H1 (cell line): ENCODE measurements at places on chromosomes 3 and 15.
A peak's percentile ranks its signal among the peaks of the same experiment; 100 is the strongest.

DNA sequence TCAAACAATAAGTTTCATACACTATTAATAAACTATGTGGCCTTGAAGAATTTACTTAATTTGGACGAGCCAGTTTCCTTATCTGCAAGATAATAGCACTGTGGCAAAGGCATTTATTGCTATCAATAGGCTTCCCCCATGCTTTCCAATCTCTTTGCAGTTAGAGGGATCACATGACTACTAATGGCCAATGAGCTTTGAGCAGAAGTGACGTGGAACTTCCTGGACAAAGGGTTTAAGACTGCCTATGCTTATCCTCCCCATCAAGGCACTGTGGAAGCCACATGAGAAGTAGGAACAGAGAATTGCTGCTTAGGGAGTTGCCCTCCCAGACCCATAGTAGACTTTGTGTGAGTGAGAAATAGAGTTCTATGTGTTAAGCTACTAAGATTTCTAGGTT, 16.7 kb upstream of the ZMAT3 start:
- no peak overlapping the region for H3K4me3 ChIP-seq
- peaks cover 2% of the 10 kb centered on the region; the same call in 1 of the 2 replicates for H3K4me1 ChIP-seq
- no peak overlapping the region for H3K27ac ChIP-seq
- DNase-seq: no peak

DNA sequence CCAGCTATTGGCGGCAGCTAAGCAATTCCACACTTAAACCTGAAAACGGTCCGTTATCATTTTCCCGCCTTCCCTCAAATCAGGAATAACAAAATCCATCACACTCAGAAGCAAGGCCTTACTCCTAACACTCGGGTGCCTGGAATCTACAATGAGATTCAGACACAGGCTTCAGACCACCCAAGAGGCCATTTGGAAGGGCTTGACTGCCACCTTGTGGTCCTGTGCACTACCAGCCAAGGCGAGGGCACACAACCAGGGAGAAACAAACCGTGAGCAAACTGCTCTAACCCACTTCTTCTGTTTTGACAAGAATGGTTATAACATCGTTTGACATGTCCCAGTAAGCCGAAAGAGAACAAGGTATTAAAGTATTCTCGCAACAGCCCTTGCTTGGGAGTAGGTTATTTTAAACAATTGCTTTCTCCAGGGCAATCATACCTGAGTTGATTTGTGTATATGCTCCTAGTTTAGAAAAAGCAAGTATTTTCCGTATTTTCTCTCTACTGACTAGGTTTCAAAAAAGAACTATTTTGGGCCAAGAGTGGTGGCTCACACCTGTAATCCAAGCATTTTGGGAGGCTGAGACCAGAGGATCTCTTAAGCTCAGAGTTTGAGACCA, 40.1 kb upstream of the TAFA4 start:
- H3K4me3 ChIP-seq: no peak overlapping the region
- DNase-seq: peak; percentile 53
- no peaks in the 10 kb centered on the region for H3K36me3 ChIP-seq
- peaks cover 2% of the 10 kb centered on the region for H3K4me1 ChIP-seq
- no peak overlapping the region for H3K27ac ChIP-seq

- no peak overlapping the region for H3K27ac ChIP-seq
- DNase-seq: no peak
- peaks cover 7% of the 10 kb centered on the region; the same call in 1 of the 2 replicates for H3K4me1 ChIP-seq
- H3K4me3 ChIP-seq: no peak overlapping the region
These were observed 35.1 kb upstream of the CPB1 start for GRCh38 chr3:148792516-148792915.

DNA sequence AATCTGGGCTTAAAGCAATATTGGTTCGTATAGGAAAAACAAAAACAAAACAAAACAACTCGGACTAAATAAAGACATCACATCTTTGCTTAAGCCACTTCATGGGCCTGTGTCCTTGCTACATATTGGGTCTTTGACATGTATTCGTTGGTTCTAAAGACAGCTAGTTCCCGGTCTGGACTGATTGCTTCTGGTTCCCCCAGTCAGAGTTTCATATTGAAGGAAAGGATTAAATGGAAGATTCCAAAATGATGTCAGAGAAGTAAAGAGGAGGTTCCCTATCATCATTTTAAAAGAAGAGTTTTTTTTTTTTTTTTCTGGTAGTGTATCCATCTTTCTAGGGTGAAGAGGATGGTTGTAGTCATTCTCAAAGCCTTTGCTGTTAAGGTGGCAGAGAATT, 2.3 kb downstream of the OXSR1 start:
- H3K27ac ChIP-seq: no peak overlapping the region
- H3K36me3 ChIP-seq: no peaks in the 10 kb centered on the region
- H3K4me3 ChIP-seq: no peak overlapping the region
- H3K4me1 ChIP-seq: no peaks in the 10 kb centered on the region
- H3K27me3 ChIP-seq: no peaks in the 10 kb centered on the region
- no peak for DNase-seq

DNA sequence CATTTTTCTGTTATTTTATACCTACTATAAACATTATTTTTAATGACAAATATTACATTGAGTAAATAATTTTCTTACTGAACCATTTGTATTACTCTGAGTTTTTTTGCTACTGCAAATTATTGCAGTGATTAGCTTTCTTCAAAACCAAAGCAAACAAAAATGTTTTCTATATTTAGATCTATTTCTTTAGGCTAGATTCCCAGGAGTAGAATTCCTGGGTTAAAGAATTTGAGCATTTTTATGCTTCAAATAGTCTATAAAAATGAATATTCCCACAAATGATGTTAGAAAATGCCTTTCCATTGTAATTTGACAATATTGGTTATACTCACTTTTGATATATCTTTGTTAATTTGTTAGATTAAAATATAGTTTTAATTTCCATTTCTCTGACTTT, 76.8 kb downstream of the LEKR1 start:
- no peaks in the 10 kb centered on the region for H3K4me1 ChIP-seq
- no peaks in the 10 kb centered on the region for H3K27me3 ChIP-seq
- no peak for DNase-seq
- no peaks in the 10 kb centered on the region for H3K36me3 ChIP-seq
- H3K27ac ChIP-seq: no peak overlapping the region
- no peak overlapping the region for H3K4me3 ChIP-seq

DNA sequence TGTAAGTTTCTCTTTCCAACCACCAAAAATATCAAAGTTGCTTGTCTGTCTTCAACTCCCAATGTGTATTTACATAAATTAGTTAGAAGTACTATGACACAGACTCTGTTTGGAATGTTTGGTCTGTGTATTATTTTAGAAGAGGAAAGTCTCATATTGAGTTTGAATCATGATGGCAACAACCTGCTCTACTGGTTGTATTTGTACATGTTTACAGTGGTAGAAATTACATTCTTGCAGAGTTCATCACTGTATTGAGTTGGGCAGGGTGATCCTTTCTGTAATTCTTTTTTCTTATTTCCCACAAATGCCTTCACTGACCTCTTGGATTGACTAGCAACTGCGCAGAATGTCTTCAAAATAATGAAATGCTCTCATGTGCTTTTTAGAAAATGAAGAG, 149.6 kb downstream of the CHL1 start:
- no peaks in the 10 kb centered on the region for H3K4me1 ChIP-seq
- no peaks in the 10 kb centered on the region for H3K36me3 ChIP-seq
- H3K4me3 ChIP-seq: no peak overlapping the region

DNA sequence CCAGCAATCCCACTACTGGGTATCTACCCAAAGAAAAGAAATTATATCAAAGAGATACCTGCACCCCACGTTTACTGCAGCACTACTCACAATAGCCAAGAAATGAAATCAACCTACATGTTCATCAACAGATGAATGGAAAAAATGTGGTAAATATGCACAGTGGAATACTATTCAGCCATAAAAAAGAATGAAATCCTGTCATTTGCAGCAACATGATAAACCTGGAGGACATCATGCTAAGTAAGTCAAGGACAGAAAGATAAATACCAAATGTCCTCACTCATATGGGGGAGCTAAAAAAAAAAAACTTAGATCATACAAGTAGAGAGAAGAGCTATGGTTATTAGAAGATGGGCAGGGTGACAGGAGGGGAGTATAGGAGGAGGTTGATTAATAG, 9.1 kb downstream of the ZBTB11 start:
- H3K4me1 ChIP-seq: no peaks in the 10 kb centered on the region
- peaks cover 54% of the 10 kb centered on the region for H3K36me3 ChIP-seq
- no peak overlapping the region for H3K27ac ChIP-seq
- no peaks in the 10 kb centered on the region for H3K27me3 ChIP-seq
- no peak for DNase-seq
